ENCODE measurements at places on chromosomes 7 and 10.

- DNase-seq, result no peak
Observed at GRCh38 chr10:22505911-22506685, 160.8 kb downstream of the SPAG6 start.

GRCh38 chr10:92064506-92064905 is 140.9 kb downstream of the BTAF1 start:
- no peak for DNase-seq

DNA sequence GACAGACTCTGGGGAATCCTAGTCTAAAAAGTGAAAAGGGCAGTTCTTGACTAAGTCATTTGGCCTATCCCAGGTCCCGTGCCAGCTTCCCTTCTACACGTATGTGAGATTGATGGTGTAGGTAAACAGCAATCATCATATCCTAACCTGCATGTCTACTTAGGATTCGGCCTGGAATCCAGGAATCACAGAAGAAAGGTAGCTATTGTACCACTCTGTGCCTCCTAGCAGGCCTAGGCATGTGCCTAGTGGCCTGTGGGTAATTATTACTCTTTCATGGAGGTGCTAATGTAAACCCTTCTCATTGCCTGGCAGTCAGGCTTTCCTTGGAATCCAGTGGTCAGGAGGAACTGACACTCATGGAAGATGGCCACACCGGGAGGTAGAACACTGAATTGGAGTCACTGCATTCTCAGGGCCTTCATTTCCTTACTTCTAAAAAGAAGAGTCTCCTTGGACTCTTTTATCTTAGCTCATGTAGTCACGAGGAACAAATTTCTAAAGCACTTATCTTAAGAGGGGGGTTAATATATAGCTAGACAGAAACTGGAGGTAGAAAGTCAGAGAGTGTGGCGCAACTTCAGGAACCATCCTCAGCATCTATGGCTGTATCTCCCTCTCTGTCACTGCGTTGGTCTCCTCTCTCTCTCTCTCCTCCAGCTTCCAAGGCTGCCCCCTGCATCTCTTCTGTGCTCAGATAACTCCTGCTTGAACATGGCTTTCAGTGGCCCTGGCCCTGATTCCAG is 122.5 kb downstream of the C1GALT1 start:
- DNase-seq, result no peak

DNA sequence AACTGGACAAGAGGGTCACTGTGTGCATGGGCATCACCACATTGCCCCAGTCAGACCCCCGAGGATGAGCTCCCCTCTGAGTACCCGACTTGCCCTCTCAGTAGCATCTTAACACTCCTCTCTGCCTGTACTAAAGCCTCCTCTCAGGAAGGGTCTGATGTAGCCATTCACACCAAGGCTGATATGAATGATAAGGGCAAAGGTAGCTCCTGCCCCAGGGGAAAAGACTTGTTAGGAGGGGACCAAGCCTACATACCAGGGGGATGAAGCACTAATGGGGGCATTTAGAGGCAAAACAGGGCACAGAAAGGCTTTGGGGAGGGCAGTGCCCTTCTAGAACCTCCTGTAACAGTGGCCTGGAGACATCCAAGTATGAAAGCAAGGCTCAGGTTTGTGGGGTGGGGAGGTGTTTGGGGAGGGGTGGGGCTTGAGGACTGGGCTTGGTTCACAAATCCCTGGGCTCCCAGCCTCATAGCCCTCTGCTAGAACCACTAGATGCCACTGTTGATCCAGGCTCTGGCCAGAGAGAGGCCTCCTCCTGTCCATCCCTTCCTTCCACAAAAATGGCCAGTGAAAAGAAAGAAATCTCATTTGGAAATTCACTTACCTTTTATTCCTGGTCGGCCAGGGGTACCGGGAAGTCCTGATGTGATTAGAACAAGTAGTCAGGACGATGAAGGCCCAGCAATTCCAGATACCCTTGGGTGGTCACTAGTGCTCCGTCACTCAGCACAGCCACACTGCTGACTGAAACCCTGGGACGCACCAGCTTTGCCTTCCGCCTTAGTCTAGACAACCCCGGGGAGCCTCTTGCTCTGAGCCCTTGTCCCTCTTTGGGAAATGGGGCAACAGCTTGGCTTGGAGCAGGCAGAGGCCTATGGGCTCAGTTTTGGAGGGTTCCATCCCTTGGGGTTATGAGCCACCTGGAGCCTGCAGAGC is 40.3 kb downstream of the COL17A1 start:
- DNase-seq, result no peak

DNA sequence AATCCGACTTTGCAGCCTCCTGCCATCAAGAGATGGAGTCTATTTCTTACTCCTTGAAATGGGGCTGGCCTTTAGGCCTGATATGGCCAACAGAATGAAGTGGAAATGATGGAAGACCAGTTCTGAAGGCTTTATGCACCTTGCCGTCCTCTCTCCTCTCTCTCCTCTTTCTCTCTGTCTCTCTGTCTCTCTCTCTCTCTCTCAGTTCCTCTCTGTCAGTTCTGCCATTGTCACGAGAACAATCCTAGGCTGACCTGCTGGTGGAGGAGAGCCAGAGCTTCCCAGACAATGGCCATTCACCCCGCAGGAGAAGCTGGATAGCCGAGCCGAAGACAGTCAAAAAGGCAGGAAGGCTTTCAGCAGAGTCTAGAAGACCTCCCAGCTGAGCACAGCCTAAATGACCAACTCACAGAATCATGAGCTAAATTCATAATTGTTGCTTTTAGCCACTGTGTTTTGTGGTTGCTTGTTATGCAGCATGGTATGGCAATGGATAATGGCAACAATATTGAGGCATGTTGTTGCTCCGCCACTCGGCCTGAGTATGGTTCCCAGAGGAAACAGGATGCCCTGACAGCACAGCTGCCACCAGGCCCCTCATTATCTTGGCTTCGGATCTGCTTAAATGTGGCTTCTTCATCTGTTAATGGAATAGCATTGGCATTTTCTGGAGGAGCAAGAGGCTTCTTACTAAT is 35.5 kb downstream of the FRMPD2 start:
- peak; percentile 38 for DNase-seq

DNA sequence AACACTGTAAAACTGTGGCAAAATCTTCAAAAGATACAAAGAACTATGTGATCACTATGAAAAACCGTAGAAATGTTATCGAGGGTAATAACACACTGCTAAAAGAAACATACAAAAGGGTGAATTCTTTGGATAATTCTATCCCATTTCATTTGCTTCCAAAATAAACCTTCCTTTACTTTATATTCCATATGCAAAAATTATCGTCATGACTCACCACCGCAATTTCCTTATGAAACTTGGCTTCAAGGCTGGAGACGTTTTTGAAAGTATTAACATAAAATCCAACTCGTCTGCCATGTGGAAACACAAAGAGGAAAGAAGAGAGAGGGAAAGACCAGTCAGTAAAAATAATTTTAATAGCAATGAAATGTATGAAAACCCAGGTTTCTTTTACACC is 165.2 kb downstream of the AMPH start:
- no peak for DNase-seq

- DNase-seq, result no peak
Observed at GRCh38 chr10:89549510-89549909, 14.1 kb upstream of the SLC16A12 start.

DNA sequence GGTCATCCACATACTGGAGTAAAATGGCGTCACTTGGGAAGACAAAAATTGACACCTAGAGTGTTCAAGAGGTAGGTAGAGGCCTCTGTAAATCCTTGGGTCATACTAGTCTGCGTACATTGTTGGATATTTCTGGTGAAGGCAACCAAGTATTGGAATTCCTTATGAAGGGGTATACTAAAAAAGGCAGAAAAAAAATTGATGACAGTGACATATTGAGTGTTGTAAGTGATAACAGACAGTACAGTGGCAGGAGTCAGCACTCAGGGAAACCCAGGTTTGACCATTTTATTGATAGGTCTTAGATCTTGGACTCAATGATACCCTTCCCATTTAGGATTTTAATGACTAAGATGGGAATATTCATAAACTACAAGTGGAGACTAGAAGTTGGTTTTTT is 359.1 kb upstream of the VSTM2A start:
- DNase-seq, result no peak

DNA sequence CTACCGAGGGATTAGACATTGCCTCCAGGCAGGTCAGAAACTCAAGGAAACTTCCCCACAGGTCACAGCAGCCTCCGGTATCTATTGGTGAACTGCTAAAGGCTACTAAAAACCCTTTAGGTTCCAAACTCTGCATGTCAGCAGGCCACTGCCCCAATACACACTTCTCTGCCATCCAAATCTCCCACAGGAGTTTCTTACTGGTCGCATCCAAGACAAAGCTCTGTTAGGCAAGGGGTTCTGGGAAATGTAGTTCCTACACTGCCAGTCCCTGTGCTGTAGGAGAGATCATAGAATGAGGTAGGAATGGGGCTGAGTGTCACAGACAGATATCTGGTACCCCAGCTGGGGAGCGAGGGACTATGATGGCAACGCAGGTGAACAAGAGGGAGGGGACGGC is 757.0 kb upstream of the C7orf33 start:
- DNase-seq, result no peak

DNA sequence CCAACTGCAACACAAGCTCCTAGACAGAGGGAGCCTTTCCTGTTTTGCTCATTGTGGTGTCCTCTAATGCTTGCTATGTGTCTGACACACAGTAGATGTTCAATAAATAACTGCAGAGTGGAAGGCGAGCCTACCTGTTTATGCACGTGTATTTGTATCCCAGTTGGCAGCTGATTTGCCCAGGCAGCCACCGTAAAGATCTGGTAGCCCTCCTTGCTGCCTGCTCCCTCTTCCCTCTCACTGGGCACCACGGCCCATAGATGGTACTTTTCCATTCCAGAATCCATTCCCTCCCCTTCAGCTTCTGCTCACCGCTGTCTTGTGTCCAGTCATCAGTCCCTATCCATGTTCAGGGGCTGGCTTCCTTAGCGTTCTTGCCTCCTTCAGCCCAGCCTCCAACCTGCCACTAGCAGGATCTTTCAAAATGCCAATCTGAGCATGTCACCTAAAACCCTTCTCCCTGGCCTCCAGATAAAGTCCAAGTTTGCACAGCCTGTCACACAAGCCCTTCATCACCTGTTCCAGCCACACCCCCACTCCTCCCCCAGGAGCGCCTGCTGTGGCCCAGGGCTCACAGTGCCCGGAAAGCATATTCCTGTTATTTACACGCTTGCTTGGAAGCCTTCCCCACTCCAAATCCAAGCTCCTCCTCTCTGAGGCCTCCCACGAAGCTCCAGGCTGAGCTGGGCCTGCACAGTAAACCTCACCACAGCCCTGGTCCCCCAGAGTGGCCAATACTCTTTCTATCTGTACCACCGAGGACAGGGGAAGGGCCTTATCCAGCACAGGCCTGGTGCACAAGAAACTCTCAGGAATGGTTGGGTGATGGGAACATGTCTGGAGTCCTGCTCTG is 21.0 kb downstream of the ZCCHC24 start:
- no peak for DNase-seq

GRCh38 chr10:33631991-33632390 is 297.5 kb upstream of the NRP1 start:
- DNase-seq, result no peak

GRCh38 chr10:11573497-11573896 is 38.0 kb downstream of the USP6NL start:
- no peak for DNase-seq

- DNase-seq, result no peak
Observed at GRCh38 chr10:52446391-52446790, 132.3 kb downstream of the DKK1 start.

GRCh38 chr7:11298220-11298619 is 324.5 kb downstream of the PHF14 start:
- DNase-seq, result peak; percentile 99

- no peak for DNase-seq
Observed at GRCh38 chr7:69067397-69067796, 530.9 kb upstream of the AUTS2 start.

DNA sequence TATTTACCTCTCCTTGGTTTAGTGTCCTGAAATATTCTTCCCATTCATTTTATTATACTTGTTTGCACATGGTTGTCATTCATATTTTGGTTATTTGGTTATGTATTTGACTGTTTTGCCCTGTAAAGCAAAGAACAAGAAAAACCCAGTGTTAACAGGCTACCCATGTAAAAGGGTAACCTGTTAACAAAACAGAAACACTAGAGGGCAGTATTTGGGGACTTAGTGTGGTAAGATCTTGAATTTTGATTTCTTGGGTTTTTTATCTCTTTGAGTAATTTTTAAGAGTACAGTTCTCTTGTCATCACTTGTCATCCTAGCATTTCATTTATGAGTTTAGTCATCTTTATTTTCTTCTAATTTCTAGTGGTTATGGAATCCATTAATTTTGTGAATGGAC is 51.3 kb downstream of the POLL start:
- no peak for DNase-seq

DNA sequence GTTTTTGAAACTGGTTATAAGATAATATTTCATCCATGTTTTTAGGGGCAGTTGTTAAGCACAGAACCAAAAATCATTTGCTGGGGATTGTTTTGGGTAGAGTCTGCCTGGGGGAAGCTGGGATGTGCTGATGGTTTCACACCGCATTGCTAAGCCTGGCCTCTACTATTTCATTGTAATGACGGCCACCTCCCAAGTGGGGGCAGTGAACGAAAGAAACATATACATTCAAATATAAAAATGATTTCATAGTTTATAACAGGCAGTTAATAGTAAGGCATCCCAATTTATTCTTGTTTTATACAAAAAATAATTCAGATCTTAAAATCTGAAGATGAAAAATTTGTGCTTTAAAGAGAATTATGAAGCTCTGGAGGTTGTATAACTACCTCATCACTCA is 750.8 kb downstream of the REEP3 start:
- no peak for DNase-seq

- no peak for DNase-seq
Observed at GRCh38 chr10:121043124-121043849, 192.1 kb downstream of the WDR11 start.

DNA sequence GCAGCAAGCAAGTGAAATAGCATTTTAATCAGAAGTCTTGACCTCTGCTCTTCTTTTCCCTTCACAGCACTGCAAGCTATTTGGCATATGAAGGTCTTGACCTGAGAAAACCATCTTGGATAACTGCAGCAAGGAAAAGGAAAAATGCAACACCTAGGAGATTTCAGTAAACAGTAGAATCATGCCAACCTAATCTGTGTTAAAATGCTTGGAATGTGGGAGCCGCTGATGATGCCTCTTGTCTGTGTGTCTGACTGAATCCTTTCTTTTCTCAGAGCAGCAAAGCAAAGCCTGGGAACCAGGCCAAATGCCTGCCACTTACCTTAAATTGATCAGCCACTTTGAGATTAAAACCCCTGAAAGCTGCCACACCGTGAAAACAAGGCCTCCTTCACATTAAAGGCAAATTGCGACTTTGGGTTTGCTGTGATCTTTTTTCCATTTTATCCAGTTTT is 80.4 kb upstream of the CDK6 start:
- peak; percentile 30 for DNase-seq

DNA sequence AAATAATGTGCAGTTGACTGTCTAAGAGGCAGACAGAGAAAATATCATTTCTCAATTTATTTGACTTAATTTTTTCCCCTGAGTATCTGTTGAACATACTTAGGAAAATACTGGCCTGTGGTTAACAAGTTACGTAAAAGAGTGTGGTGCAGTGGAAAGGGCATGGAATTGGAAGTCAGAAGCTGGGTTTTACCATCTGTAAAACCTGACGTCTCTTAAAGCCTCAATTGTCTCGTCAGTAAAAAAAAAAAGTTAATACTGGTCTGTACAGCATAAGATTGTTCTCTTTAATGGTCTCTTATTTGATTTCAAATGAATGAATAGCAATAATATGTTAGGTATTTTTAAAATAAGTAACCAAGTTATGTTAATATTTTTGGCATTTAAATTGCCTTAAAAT is 67.8 kb downstream of the PHTF2 start:
- no peak for DNase-seq
